ENCODE measurements at places on chromosomes 7 and 10.

DNA sequence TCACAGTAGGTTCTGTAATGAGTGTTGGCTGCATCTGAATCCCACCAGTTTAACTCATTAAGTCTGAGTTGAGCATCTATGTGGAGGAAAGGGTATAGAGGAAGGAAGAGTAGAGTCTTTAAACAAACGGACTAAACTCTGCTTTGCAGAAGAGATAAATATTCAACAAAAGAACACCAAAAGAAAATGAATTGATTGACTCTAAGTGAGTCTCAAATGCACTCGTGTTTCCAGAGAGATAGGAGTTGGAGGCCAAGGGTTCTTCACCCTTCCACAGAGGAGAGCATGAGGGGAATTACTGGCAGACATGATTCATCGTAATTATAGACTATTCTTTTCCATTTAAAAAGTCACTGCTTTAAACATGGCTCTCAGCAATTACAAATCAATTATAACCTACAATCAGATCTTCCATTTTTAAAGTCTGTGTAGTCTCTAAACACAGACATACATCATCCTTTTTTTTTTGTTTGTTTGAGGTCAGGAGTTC, 56.3 kb downstream of the PLPP4 start:
- DNase-seq, result no peak

DNA sequence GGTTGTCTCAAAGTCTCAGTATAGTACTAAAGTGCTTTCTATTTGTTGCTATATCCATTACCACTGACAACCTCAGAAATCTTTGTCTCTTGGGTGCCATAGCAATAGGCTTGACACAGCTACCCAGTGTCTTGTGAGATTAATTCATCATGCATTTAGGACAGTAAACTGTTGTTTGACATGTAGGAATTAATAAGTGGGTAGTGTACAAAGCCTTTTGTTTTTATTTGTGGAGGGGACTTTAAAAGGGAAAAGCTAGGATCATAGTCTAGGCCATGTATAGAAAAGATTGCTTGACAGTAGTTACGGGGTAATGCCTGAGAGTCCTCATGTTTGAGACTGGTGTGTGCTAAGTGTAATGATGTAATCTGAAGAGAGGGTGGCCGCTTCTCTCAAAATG, 102.6 kb upstream of the AGR3 start:
- DNase-seq, result no peak

GRCh38 chr10:129962872-129963640, 1.0 kb downstream of the EBF3 start:
- no peak for DNase-seq

GRCh38 chr10:102643336-102644065, 778 bp upstream of the TRIM8 start:
- no peak for DNase-seq

GRCh38 chr7:123220396-123220795, 20.6 kb upstream of the SLC13A1 start:
- DNase-seq, result no peak

- no peak for DNase-seq
Measured at GRCh38 chr7:28328146-28328545, 84.2 kb upstream of the CREB5 start.
